Astrocyte of the spinal cord (primary cell): ENCODE measurements at places on chromosomes 16 and 17.

DNA sequence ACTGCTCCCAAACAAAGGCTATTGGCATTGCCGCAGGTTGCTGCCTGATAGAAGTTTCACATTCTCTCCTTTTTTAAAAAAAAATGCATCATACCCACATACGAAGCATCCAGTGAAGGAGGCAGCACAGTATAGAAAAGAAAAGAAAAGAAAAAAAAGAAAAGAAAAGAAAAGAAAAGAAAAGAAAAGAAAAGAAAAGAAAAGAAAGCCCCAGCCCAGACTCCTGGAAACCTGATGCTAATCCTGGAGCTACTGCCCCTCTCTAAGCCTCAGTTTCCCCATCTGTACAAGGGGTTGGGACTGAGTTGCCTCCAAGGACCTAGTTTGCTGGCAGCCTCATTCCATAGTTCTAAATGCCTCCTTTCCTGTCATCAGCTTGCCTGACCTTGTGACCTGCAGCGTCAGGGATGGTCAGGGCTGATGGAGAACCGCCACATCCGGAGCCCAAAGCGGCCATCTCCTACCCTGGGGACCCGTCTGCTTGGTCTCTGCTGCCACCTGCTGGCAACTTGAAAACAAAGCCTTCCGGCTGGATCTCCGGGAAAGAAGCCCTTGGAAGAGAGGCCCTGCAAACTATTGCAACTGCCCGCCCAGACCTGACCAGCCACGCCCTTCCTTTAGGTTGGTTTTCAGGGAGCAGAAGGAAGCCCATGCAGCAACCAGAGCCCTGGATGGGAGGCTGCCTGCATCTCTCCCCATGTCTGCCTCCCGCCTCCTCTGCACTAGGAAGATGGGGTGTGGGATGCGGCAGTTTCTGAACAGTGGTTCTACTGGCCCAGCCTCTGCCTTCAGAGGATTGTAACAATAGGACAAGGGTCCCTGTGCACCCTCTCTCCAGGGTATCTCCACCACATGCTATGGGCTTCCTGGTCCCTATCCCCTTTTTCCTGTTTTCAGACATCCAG, 13.0 kb downstream of the AIPL1 start:
- peak; percentile 61 for DNase-seq

- DNase-seq, result peak; percentile 99
These were observed 32.1 kb upstream of the FBXW10B start for GRCh38 chr17:15651583-15652110.

GRCh38 chr17:6019959-6020358, 50.2 kb upstream of the WSCD1 start:
- DNase-seq, result no peak

DNA sequence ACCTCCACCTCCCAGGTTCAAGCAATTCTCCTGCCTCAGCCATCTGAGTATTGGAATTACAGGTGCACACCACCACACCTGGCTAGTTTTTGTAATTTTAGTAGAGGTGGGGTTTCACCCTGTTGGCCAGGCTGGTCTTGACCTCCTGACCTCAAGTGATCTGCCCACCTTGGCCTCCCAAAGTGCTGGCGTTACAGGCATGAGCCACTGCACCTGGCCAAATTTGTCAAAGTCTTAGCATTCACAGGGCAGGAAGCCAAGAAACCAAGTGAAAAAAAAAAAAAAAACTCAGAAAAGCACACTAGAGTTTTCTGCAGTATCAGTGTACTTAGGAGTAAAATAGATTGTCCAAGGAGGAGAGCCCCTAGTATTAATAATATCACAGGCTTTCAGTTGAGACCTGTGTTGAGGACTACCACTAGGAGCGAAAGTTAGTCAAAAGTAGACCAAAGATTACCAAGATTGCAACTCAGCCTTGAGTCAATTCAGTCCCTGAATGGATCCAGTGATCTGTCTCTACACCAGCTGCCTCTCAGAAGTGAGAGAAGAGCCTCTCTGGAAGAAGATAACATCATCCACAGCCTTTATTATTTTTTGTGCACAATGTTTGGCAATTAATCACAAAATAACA, 159.7 kb downstream of the CEP112 start:
- no peak for DNase-seq

GRCh38 chr16:50863644-50864144, 121.8 kb downstream of the CYLD start:
- no peak for DNase-seq

DNA sequence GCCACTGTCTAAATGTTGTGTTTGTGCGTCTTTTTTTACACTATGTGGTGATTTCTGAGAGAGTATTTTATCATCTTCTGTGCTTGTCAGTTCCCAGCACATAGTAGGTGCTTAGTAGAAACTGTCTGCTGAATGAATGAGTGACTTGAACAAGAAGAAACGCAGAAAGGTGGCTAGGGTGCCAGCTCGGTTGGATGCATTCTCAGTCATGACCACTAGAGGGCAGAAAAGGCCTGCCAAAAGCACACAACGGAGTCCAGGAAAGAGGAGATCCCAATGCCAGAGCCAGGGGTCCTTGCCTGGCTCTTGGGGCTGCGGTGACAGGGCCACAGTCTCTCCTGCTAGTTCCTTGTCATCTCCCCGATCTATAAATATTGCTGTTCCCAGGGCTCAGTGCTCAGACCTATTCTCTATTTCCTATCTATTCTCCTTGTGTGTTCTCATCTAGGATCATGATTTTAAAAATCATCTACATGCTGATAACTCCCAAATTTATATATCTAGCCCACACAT, 57.3 kb upstream of the CCL1 start:
- peak; percentile 55 for DNase-seq

- no peak for DNase-seq
These were observed 684 bp upstream of the APPBP2 start for GRCh38 chr17:60526726-60527125.

GRCh38 chr17:76816590-76817135, 51.5 kb upstream of the MGAT5B start:
- DNase-seq, result peak; percentile 56
